ENCODE measurements at places on chromosomes 12 and 14. TPM values are rescaled to one million over a fixed set of nuclear protein-coding genes. Genes with fewer than 3 reads are reported as not detected.

GRCh38 chr12:46803517-46803916 is 22.3 kb downstream of the SLC38A4 start:
- DNase-seq = no peak
- H3K27ac ChIP-seq = no peak overlapping the region
- no peaks in the 10 kb centered on the region for H3K4me1 ChIP-seq
- H3K27me3 ChIP-seq = no peaks in the 10 kb centered on the region
- H3K36me3 ChIP-seq = no peaks in the 10 kb centered on the region
- no peak overlapping the region for H3K4me3 ChIP-seq

OR6J1 gene
- total RNA-seq = not detected

CTSG gene
- 12.2 TPM for total RNA-seq

GRCh38 chr14:34368115-34368970 is 93.7 kb downstream of the SPTSSA start:
- H3K4me3 ChIP-seq = no peak overlapping the region
- H3K27me3 ChIP-seq = no peaks in the 10 kb centered on the region
- peak overlapping the region; percentile 81 for H3K27ac ChIP-seq
- no peak for DNase-seq

- no peak overlapping the region for H3K4me3 ChIP-seq
- no peaks in the 10 kb centered on the region for H3K4me1 ChIP-seq
- H3K27me3 ChIP-seq = no peaks in the 10 kb centered on the region
- DNase-seq = no peak
- no peaks in the 10 kb centered on the region for H3K36me3 ChIP-seq
- no peak overlapping the region for H3K27ac ChIP-seq
Observed at GRCh38 chr14:67228325-67228984, 12.8 kb upstream of the PALS1 start.

CLEC4C gene
- not detected for total RNA-seq

SLC6A15 gene
- not detected for total RNA-seq

OR6S1 gene
- not detected for total RNA-seq

DNA sequence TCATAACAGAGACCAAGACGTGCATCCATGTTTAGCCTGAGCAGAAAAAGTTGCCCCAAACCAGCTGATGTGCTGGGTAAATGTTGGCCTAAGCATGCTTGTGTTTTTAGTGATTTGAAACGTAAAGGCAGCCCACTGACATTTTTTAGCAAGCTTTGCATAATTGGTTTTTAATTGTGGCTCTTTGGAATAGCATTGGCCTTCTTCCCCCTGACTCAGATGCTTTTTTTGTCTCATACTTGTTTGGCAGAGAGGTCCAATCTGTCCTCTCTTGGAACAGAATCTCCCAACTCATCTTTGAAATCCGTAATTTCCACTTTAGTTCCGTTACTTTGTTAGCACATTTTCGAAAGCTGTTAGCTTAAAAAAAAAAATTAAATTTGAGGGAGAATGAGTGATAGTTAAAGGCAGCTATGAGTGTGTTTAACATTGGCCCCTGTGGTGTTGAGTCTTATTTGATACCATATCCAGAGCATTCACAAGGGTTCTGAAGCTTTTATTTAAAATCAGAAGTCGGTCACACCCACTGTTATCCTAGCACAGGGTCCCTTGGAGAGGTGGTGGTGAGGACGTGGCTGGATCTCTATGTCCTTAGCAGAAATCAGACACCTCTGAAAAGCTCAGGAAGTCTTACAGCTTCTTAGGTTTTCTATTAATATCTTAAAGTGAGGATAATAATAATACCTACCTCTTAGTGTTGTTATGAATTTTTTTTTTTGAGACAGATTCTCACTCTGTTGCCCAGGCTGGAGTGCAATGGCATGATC is 15.6 kb downstream of the JDP2 start:
- H3K27me3 ChIP-seq = no peaks in the 10 kb centered on the region
- H3K36me3 ChIP-seq = peaks cover 93% of the 10 kb centered on the region
- H3K4me3 ChIP-seq = no peak overlapping the region
- H3K27ac ChIP-seq = no peak overlapping the region
- no peak for DNase-seq

CARMIL3 gene
- total RNA-seq = 0.95 TPM

DNA sequence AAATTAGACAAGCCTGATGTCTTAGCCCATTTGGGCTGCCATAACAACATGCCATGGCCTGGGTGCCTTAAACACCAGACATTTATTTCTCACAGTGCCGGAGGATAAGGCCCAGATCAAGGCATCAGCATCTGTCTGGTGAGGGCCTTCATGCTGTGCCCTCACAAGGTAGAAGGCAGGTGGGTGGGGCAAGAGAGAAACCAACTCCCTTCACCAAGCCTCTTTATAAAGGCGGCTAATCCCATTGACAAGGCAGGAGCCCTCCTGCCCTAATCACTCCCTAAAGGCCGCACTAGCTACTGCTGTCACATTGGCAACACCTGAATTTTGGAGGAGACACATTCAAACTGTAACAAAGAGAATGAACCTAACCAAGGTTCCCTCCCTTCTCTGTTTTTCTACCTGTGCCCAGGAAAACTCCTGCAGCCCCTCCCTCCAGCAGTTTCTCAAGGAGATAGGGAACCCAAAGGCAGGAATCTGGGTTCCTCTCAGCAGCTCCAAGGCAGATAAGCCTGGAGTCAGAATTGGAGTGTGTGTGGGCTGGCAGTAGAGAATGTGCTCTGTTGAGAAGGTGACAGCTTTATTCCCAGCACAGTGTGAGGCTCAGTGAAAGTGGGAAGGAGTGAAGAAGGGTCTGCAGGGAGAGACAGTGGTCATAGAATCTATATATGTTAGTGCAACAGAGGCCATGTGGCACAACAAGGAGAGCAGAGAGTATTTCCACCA is 21.7 kb upstream of the GPATCH2L start:
- no peak overlapping the region for H3K27ac ChIP-seq
- H3K4me3 ChIP-seq = no peak overlapping the region
- no peak for DNase-seq
- H3K27me3 ChIP-seq = peaks cover 38% of the 10 kb centered on the region
- no peaks in the 10 kb centered on the region for H3K36me3 ChIP-seq

DNA sequence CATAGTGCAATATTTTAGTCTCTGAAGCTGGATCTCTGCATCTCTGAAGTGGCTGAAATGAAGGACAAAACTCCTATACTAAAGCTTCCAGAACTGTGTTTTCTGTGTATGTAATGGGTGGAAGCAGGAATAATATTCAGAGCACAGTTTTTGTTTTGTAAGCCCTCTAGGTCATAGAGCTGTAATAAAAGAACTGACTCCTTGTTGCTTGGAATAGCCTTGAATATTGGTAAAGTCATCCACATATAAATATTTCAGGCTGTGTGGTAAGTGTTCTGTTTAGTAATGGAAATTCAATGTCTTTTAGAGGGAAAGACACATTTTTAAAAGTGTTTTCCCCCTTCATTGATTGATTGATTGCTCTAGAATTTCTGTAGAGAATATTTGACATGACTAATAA is 18.2 kb upstream of the AKAP6 start:
- no peaks in the 10 kb centered on the region for H3K4me1 ChIP-seq
- no peak for DNase-seq
- H3K27ac ChIP-seq = no peak overlapping the region
- no peak overlapping the region for H3K4me3 ChIP-seq

- H3K27ac ChIP-seq = no peak overlapping the region
- no peak overlapping the region for H3K4me3 ChIP-seq
- H3K4me1 ChIP-seq = no peaks in the 10 kb centered on the region
- no peak for DNase-seq
- H3K36me3 ChIP-seq = peaks cover 38% of the 10 kb centered on the region
Observed at GRCh38 chr12:122569288-122569687, 42.2 kb downstream of the KNTC1 start.

DNA sequence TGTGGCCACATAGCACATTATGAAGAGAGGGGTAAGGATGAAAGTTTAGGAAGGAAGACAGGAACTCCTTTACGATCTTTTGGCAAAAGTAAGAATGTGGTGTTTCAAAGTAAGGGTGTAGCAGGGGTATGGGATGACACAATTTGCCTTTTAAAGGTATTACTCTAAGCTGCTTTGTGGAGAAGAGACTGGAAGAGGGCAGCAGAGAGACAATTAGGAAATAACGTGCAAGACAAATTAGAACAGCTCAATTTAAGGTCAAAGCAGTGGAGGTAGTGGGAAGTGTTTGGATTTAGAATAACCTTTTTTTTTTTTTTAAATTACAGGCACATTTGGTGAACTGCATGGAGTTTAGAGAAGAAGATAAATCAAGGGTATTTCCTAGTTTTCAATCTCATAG is 342.6 kb downstream of the NOVA1 start:
- no peak for DNase-seq
- H3K4me1 ChIP-seq = no peaks in the 10 kb centered on the region
- H3K27me3 ChIP-seq = no peaks in the 10 kb centered on the region
- H3K27ac ChIP-seq = no peak overlapping the region

GRCh38 chr14:74223016-74223415 is 16.2 kb upstream of the VSX2 start:
- no peak overlapping the region for H3K27ac ChIP-seq
- peaks cover 2% of the 10 kb centered on the region for H3K4me1 ChIP-seq
- no peak overlapping the region for H3K4me3 ChIP-seq
- H3K27me3 ChIP-seq = peaks cover 16% of the 10 kb centered on the region
- H3K36me3 ChIP-seq = no peaks in the 10 kb centered on the region
- DNase-seq = no peak

DNA sequence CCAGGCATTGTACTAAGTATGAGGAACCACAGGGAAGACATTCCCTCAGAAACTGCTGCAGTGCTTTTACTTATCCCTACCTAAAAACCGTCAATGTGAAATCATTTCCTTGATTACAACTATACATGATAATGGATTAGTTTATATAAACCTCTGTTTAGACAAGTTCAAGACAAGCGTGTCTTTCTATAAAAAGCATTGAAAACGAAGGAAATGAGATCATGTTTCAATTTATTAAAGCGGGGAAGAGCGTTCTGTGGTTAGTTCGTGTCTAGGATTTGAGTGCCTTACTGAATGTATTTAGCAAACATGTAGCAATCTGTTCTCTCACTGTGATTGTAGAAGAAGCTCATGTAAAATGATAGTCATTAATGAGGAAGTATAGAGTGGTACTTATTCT is 37.5 kb downstream of the GALC start:
- H3K36me3 ChIP-seq = peaks cover 25% of the 10 kb centered on the region
- no peak for DNase-seq
- H3K27me3 ChIP-seq = no peaks in the 10 kb centered on the region
- no peak overlapping the region for H3K4me3 ChIP-seq

DNA sequence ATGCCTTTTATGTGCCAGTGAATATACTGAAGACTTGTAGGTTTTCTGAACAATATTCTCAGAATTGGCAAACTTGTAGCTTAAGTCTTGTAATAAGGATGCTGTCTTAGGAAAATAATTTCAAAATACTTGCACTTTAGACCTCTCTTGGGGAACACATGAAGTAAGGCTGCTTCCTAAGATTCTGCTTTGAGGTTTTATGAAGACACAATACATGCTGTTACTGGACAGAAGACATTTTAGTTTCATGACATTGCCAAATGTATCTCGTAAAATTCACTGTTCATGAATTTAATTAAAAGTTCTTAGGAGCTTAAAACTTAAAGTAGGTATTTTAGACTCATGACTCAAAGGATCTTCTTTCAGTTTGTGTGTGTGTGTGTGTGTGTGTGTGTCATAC is 80.7 kb downstream of the RAD51B start:
- H3K4me1 ChIP-seq = no peaks in the 10 kb centered on the region
- no peaks in the 10 kb centered on the region for H3K27me3 ChIP-seq
- no peaks in the 10 kb centered on the region for H3K36me3 ChIP-seq
- DNase-seq = no peak
- no peak overlapping the region for H3K27ac ChIP-seq

DNA sequence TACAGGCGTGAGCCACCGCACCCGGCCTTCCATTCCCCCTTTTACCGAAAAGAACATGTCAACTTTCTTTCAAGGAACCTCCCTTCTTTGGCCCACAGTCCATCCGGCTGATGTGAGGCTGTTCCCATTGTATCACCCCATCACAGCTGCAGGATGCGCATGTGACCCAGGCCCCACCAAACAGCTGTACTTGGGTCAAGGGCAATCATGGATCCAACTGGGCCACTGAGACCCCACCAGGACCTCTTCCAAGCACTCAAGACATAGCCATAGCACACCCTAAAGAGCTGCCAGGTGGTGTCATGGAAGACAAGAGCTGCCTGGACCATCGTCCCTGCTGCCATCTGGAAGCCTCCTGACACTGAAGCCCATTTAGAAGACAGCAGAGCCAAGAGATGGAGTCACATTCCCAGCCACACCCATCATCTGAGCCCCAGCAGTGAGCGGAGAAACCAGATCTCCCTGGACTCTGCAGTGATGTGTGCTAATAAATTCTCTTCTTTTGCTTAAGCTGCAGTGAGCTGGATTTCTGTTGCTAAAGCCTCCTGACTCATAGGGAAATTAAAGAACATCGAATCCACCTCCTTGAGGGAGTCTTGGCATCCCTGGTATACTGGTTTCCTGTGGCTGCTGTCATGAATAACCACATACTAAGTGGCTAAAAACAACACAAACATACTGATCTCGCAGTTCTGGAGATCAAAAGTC is 105.6 kb downstream of the KSR2 start:
- H3K4me1 ChIP-seq = no peaks in the 10 kb centered on the region
- DNase-seq = no peak
- no peak overlapping the region for H3K4me3 ChIP-seq
- no peak overlapping the region for H3K27ac ChIP-seq
- no peaks in the 10 kb centered on the region for H3K36me3 ChIP-seq

ANKS1B gene
- 4.0 TPM for total RNA-seq

DNA sequence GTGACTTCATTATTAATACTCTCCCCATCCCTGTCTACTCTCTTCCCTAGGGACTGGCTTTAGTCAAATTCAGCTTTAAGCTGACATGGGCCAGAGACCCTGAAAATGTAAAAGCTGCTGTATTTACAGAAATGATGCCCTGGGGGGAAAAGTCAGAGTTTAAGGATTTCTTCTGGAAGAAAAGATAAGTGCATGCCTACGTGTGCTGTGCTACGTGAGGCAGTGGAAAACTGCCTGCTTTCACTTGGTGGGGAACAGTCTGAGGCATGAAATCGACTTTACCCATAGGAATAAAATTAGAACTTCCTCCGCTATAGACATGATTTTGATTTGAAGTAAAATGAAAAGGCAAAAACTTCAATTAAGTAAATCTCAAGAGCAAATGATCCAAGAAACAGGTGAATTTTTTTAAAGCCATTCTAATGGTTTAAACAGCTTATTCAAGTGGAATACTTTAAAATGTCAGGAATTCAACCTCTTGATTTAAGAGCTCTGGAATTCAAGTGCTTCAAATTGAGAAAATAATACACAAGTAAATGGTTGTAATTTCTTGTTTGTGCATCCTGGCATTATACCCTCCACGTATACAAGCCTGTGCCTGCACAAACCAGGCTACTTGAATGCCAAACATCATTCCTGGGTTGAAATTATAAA is 168.5 kb downstream of the FOXN3 start:
- H3K4me3 ChIP-seq = no peak overlapping the region
- no peak for DNase-seq
- H3K27ac ChIP-seq = no peak overlapping the region
- H3K27me3 ChIP-seq = no peaks in the 10 kb centered on the region

KCNC2 gene
- not detected for total RNA-seq

- no peak overlapping the region for H3K27ac ChIP-seq
- no peaks in the 10 kb centered on the region for H3K27me3 ChIP-seq
- no peaks in the 10 kb centered on the region for H3K36me3 ChIP-seq
Observed at GRCh38 chr12:22126758-22127157, 80.7 kb downstream of the CMAS start.

- H3K4me1 ChIP-seq = peaks cover 24% of the 10 kb centered on the region
- H3K36me3 ChIP-seq = no peaks in the 10 kb centered on the region
- no peaks in the 10 kb centered on the region for H3K27me3 ChIP-seq
- no peak overlapping the region for H3K27ac ChIP-seq
Observed at GRCh38 chr14:63644741-63645140, 3.1 kb upstream of the WDR89 start.

GRCh38 chr14:38197784-38198335 is 9.8 kb upstream of the SSTR1 start:
- no peak for DNase-seq
- H3K27me3 ChIP-seq = no peaks in the 10 kb centered on the region
- H3K4me3 ChIP-seq = no peak overlapping the region
- H3K4me1 ChIP-seq = no peaks in the 10 kb centered on the region
